Stimulated activated CD4-positive, alpha-beta T cell treated with anti-CD3 and anti-CD28 coated beads, Interleukin-12 subunit alpha, Interleukin-12 subunit beta, amount 100 ng/mL, for 48 hours (primary cell): ENCODE measurements at places on chromosomes 7 and 10.

GRCh38 chr7:28172958-28173357 lies 7.6 kb downstream of the JAZF1 start:
- DNase-seq = no peak

DNA sequence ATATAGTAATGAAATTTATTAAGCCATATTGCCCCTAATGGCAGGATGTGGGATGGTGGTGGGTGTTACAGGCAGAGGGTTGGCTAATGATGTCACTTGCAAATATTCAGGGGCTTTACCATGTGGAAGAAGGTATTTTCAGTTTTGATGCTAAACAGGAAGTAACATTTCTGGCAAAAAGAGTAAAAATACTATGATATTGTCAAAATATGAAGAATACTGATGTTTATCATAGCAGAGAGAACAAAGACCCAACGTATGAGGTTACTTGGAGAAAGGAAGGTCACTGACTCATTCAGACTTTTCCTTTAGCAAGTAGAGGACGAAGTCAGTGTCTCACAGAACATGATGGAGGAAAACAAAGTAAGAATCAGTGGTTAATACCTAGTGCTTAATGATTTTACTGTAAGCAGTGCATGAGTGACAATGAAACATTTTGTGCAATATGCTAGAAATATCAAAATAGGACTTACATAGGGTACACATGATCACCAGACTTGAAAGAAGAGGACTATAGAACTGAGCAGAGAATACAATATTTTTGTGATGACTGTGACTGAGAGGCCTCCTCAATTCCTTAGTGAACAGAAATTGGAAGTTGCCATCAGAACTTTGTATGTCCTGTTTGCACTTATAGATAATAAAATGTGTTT lies 89.7 kb upstream of the STEAP4 start:
- no peak for DNase-seq

- no peak for DNase-seq
Observed at GRCh38 chr7:149375234-149376008, 85.4 kb downstream of the ZNF777 start.

- DNase-seq = no peak
Observed at GRCh38 chr10:93410697-93411348, 71.3 kb downstream of the MYOF start.

DNA sequence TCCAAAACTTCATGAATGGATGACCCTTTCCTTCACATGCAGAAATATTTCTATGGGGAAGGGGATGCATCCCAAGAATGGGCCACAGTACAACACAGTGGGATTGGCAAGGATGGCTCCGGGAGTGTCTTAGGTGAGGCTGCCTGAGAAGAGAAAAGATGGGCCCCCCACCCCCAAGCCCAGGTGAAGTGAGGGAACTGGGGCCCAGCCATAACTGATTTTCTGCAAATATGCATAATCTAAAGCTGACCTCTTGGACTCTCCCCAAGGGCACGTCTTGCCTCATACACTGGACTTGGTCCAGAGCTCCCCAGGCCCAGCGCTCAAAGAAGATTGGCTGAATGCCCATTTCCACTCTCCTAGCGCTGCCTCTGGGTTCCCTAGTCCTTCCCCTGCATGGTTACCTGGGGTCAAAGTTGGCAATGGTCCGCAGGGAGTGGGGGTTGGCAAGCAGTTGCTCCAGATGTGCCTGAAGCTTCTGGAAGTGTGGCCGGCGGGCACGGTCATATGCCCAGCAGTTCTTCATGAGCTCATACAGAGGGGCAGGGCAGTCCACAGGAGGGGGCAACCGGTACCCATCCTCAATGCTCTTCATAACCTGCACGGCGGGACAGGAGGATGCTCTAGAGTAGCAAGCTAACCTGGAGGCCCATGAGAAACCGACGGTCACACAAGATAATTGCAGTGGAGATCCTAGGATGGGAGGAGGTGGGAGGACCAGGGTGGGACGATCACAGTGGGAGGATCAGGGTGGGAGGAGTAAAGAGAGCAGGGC lies 12.3 kb downstream of the ZYX start:
- DNase-seq = no peak

DNA sequence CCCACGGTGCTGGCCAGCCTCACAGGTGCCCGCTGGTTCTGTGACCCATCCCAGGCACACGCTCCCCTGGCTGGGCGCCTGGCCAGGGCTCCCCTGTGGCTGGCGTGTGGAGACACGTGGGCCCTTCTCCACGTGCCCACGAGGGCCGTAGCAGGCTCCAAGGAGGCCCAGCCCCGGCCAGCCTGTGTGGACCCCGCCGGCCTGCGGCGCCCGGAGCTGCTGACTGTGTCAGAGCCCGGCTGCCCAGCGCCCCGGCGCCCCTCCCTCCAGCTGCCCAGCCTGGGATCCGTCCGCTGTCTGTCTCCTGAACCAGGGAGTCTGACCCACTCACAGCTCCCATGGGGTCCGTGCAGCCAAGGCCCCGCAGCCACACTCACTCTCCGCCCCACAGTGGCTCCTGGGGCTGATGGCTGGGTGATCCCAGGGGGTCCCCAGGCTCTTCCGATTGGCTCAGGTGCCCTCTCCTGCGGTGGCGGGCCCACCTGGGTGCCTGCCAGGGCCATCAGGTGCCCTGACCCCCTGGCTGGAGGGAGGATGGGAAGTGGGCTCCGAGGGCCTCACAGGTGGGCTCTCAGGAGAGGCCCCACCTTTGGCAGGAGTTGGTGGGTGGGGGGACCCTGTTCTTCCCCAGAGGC lies 9.6 kb downstream of the TMEM184A start:
- no peak for DNase-seq

DNA sequence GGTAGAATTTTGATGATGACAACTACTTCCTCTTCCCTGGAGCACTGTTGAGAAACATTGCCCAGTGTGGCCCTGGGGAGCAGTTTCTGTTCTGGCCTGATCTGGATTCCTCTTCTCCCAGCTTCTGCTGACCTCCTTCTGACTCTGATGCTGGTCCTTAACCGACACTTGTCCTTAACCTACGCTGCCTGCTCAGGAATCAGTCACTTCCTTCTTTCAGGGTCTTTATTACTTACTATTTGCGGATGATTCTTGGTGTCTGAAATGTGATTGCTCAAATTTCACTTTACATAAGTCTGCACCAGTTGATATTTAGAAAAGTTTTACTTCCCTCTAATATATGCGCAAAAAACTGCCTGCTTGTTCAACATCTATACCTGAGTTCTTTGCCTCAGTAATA lies 164.1 kb downstream of the PTEN start:
- no peak for DNase-seq

GRCh38 chr10:48904861-48905260 lies 34.8 kb downstream of the LRRC18 start:
- no peak for DNase-seq

GRCh38 chr7:74103219-74103772 lies 19.7 kb downstream of the LIMK1 start:
- no peak for DNase-seq

- no peak for DNase-seq
Observed at GRCh38 chr7:98511175-98511574, 105.9 kb upstream of the NPTX2 start.

DNA sequence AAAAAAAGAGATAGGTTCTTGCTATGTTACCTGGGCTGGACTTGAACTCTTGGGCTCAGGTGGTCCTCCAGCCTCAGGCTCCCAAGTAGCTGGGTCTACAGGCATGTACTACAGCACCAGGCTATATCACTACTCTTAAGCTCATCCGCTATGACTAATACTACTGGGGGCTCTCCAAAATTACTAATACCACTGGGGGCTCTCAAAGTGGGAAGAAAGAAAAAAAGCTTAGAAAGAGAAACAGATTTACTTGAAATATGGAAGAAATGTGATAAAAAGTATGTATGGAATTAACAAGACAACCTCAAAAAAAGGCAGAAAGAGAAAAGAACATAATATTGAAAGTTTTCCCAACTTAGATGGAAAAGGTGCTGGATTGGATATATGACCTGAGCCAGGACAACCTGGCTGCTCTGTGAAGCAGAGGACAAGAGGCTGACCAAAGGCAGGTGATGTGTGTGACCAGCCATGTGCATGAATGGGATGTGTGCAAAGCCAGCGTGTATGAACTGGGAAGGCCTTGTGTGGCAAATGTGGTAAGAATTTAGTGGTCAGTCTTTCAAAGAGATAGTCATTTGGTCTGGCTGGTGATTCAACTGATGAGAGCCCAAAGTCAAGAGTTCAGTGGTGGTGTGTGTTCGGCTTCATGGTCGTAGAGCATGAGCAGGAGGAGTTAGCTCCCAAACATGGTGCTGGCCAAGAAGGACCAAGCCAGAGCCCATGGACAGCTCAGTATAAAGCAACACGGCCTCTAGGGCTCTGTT lies 232.4 kb upstream of the KLF14 start:
- no peak for DNase-seq

GRCh38 chr7:94657771-94658693 lies 2.1 kb upstream of the SGCE start:
- DNase-seq = peak; percentile 84

DNA sequence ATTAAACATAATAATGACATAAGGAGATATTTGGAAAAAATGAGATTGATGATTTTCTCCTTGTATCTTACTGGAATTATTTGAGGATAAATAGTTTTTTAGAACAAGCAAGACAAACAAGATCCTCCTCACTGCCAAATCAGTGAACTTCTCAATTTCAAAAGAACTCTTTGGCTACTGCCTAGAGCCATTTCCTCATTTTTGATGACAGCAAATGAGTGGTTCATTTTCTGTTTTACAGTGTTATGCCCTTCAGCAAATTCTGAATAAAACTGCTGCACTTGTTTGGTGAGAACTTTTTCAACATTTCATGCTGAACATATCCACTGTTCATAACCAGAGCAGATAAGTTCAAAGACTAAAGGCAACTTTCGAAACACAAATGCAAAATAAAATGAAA lies 42.5 kb upstream of the AHR start:
- no peak for DNase-seq

DNA sequence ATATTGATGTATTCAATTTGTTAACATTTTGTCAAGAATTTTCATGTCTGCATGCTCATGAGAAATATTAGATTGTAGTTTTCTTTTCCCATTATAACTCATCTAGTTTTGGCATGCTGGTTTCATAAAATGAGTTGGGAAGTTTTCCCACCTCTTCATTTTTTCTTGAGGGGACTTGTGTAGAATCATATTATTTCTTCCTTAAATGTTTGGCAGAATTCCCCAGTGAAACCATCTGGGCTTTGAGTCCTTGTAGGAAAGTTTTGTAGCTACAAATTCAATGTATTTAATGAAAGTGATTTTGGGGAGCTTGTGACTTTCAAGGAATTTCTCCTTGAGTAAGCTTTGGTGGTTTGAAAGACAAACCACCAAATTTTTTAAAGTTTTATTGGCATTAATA lies 173.2 kb downstream of the PHTF2 start:
- no peak for DNase-seq

GRCh38 chr10:24575481-24576002 lies 148.1 kb downstream of the ARHGAP21 start:
- DNase-seq = no peak

DNA sequence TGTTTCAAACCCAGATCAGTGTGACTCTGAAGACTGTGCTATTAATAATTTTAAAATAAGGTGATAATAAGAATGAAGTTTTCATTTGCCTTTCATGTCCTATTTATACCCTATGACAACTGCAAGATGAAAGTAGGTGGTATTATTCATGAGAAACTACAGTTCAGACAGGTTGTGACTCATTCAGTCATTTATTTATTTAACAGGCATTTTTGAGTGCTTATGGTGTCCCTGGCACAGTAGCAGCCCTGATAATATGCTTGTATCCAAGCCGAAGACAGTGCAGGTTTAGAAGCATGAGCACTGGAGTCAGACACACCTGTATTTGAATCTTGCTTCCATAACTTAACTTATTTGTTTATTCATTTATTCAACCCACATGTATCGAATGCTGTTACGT lies 87.1 kb downstream of the FZD1 start:
- DNase-seq = no peak

GRCh38 chr7:69277366-69277765 lies 320.9 kb upstream of the AUTS2 start:
- DNase-seq = no peak

GRCh38 chr7:90660819-90661218 lies 64.7 kb downstream of the CDK14 start:
- no peak for DNase-seq

DNA sequence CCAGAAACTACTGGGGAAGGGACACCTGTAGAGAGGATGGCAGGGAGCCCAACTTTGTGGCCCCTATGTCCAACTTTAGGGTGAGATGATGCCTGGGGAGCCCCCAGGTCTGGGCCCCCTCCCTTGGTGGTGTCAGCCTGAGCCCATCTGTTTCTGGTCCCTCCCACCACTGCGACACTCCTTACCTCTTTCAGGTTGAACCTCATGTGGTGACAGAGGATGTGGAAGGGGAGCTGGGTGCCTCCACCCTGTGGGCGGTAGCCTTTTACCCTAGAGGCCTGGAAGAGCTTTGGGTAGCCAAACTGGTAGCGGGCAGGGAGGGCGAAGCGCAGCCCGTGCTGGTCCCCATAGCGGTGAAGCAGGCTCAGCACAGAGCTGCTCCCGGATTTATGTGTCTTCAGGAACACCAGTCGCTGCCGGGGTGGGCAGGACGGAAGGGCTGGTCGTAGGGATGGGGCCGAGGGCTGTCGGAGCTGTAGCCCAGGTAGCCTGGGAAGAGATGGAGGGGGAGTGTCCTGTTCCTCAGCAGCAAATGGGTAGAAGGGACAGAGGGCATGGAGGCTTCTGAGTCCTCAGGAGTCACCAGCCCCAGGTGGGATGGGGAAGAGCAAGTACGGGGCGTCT lies 2.0 kb downstream of the GAL3ST4 start:
- DNase-seq = no peak

GRCh38 chr10:104018471-104018870 lies 51.5 kb downstream of the SLK start:
- DNase-seq = no peak

DNA sequence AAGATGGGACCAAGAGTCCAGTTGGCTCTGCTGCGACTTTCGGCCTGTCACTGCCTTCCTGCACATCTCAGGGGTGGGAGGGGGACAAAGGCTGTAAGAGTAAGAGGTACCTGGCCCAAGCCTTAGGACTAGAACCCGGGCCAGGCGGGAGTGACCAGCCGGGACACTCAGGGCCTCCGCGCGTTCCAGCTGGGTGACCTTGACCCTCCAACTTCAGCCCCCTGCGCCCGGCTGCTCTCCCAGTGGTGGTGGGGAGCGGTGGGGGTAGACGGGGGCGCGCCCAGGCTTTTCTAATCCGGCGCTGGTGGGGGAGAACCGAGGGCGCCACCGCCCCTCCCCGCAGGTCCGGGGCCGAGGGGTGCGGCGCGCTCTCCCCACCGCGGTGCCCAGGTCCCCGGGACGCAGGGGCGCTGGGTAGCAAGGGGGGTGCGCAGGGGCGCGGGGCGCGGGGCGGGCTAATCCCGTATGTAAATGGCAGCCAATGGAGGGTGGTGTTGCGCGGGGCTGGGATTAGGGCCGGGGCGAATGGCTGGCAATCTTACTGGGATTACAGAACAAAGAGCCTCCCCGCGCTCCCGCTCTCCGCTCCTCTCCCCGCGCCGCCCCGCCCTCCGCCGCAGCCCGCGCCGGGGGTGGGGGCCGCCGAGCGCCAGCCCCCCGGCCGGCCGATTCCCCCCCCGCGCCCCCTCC lies at the start of gene GTF2IRD1:
Gene GTF2IRD1 (plus strand): TSS at position 585 of the 690 bp plus-strand sequence. CDS start 54,175 bp downstream, outside the sequence.
- DNase-seq = peak; percentile 33
